Activated T-cell treated with anti-CD3 and anti-CD28 coated beads, Interleukin-2, amount 50 U/mL, for 48 hours (primary cell): ENCODE measurements at places on chromosomes 5 and 9.

GRCh38 chr5:56612759-56613158 lies 202.6 kb upstream of the MAP3K1 start:
- DNase-seq: no peak

DNA sequence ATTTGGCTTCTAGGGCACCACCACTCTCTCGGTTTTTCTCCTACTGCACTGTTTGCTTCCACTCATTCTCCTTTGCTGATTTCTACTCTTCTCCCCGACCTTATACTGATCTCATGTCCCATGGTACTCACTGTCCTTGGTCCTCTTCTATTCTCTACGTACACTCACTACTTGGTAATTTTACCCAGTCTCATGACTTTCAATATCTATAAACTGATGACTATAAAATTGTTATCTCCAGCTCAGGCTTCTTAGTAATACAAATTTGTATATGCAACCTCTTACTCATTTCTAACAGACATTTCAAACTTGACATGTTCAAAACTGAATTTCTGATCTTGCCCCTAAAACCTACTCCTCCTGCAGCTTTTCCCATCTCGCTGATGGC lies 4.1 kb downstream of the RAPGEF6 start:
- no peak for DNase-seq

GRCh38 chr5:145544401-145544800 lies 290.7 kb downstream of the PRELID2 start:
- no peak for DNase-seq

- no peak for DNase-seq
Measured at GRCh38 chr9:21677387-21677786, 125.0 kb upstream of the MTAP start.

DNA sequence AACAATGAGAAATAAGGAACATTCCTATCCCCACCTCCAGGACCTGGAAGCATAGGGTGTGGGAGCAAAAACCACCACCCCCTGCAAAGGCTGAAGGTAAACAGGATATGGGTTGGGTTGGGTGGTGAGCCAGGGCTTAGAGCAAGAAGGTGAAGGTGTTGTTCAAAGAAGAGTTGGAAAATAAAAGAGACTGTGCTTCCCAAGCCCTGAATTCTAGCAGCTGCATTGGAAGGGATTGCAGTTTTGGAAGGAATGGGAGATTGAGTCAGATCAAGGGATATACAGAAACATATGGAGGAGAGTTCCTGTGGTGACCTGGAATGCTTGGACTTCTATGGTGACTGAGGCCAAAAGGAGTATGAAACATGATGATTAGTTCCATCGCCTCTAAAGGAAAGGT lies 24.7 kb upstream of the MTAP start:
- DNase-seq: no peak

DNA sequence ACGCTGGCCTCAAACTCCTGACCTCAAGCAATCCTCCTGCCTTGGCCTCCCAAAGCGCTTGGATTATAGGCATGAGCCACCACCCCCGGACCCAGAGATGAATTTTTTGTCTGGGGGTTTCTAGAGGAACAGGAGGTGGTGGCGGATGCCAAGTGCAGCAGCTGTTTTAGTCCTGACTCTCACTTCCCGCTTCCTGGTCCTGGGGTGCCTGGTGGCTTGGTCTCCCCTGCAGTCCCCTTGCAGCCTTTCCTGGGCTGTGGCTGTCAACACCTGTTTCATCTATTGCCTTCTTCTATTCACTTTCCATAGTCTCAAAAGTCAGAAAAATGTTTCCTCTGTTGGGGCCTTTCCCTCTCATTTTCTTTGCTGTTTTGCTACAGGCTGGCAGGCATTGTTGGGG lies 6.5 kb upstream of the NHP2 start:
- DNase-seq: no peak

GRCh38 chr9:121367306-121368137 lies 2.5 kb downstream of the STOM start:
- no peak for DNase-seq

- no peak for DNase-seq
Measured at GRCh38 chr5:113607361-113607760, 93.9 kb downstream of the YTHDC2 start.

- no peak for DNase-seq
Measured at GRCh38 chr5:149597618-149598017, 16.3 kb downstream of the ARHGEF37 start.
